ENCODE measurements at places on chromosomes 1 and 21.

DNA sequence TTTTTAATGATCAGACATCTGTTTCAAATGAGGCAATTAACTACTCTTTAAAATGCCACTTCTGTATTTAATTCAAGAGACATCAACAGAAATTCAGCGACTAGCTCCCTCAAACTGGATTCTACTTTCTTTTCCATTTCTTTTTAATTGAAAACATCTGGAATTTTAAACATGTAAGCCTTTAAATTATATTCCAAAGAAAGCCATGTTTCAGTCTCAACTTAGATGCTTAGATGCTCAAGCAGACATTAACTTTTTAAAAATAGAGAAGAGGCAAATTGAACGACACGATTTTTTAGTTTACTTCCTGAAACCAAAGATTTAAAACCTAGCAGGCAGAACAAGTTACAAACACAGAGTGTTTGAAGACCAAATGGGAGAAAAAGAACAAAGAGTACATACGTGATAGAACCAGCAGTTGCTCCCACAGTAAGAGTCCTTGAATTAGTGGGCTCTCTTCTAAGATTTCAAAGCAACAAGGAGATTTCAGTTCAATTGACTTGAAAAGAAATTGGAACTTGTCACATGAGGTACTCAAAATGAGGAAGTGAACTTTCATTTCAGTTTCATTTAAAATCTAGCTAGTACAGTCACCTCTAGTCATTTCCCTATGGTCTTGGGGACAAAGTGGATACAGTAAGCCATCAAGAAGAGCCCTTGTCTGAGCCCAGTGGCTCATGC, at the start of gene CTSS:
Gene CTSS, minus strand, starts transcription at position 483 of the 681 bp plus-strand sequence. CDS start 1,015 bp downstream, outside the sequence.
- no peak for DNase-seq

DNA sequence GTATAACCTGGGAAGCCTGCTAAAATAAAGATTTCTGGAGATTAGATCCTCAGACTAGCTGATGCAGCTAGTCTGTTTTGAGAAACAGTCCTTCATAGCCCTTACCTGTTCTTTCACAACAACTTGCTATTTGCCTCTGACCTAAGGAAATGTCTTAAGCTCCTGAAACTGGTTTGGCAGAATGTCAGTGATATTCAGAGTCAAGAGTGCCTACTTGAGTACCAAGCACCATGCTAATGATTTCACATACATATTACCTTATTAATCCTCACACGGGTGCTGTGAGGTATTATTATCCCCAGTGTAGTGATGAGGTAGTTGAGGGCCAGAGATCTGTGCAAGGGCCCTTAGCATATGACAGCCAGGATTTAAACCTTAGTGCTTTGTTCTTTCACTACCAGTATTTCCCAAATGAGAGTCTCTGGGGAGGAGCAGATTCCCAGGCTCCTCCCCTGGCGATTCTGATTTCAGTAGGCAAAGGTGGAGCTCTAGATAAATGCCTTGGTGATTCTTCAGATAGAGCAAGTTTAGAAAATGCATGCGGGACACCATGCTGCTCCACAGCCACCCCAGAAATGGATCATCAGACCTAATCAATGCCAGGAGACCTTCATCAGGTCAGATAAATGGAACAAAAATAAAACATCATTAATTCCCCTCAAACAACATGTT, 47.4 kb upstream of the WNT2B start:
- no peak for DNase-seq

- DNase-seq: no peak
Measured at GRCh38 chr1:53669621-53670191, 69.3 kb downstream of the GLIS1 start.

DNA sequence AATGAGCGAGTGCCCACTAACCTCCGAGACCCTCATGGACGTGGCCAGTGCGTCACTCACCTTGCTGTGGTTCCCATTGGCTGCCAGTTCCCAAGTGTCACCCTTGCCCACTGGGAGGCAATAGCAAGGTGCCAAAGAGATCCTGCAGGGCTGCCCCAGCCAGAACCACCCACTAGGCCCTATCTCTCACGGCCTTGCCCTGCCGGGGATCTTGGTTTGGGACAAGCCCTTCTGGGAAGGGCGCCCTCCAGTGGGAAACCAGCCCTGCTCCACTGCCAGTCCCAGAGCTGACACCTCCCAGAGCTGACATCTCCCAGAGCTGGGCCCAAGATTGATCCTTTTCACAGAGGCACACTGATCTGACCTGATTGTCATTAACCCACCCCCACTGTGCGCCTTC, 2.1 kb upstream of the SELENON start:
- no peak for DNase-seq

DNA sequence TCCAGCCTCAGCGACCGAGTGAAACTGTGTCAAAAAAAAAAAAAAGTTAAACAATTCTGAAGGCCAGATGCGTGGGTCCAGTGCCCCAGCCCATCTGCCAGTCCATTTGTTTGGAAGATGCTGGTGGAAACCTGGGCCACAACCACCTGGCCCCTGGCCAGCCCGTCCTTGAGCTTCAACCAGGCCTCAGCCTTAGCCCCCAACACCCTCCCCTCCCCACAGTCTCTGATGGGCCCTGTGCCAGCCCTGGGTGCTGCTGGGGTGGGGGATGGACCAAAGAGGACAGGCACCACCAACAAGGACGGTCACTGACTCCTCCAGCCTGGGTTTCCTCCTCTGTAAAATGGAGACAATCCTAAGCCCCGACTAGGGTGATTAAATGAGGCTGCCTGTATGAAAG, 19.6 kb upstream of the PLEKHG5 start:
- no peak for DNase-seq

GRCh38 chr1:226988334-226988666, 48.2 kb downstream of the COQ8A start:
- no peak for DNase-seq

- DNase-seq: no peak
Measured at GRCh38 chr1:54254055-54254454, 54.1 kb downstream of the MRPL37 start.

- DNase-seq: no peak
Measured at GRCh38 chr1:13505020-13505419, 8.8 kb downstream of the LRRC38 start.

GRCh38 chr21:42063571-42064521, 7.3 kb upstream of the UMODL1 start:
- peak; percentile 53 for DNase-seq

- DNase-seq: no peak
Measured at GRCh38 chr1:206792939-206793607, 20.8 kb upstream of the IL10 start.

DNA sequence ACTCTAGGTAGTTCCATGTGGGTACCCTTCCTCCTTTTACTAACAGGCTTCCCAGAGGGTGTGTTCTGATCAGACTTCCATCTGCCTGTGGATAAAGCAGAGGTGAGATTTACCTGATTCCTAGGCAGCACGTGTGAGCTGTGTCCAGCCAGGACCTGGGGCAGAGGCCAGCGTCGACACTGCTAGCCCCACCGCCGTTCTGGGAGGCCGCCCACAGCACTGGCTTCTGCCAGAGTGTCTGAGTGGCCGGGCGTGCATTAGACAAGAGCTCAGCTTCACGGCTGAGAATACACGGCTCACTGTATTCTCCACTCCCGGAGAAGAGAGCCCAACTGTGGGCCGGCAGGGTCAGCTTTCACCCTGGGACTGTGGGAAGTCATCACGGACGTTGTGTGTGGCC, 82.5 kb downstream of the PRDM16 start:
- DNase-seq: no peak

DNA sequence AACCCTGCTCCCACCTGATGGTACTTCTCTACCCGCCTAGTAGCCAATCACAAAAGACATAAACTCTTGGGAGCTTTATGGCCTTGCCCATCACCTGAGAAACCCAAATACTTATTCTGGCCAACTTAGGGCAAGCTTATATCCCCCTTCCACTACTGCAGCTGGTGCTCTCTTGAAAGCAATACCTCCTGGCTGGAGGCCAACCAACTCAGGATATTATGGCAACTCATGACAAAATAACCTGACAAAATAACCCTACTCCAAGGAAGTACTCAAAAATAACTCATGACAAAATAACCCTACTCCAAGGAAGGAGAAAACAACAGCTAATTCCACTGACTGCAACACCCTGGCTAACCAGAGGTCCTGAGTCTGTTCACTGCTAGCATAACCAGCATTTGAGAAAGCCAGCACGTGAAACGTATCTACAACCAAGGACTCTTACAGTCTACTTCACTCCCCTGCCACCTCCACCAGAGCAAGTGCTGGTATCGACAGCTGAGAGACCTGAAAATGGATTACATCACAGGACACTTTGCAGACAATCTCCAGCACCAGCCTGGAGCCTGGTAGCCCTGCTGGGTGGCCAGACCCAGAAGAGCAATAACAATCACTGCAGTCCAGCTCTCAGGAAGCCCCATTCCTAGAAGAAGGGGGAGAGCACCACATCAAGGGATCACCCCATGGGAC, 179.9 kb downstream of the COL24A1 start:
- DNase-seq: no peak

GRCh38 chr1:8902765-8903164, 24.3 kb upstream of the ENO1 start:
- DNase-seq: no peak

DNA sequence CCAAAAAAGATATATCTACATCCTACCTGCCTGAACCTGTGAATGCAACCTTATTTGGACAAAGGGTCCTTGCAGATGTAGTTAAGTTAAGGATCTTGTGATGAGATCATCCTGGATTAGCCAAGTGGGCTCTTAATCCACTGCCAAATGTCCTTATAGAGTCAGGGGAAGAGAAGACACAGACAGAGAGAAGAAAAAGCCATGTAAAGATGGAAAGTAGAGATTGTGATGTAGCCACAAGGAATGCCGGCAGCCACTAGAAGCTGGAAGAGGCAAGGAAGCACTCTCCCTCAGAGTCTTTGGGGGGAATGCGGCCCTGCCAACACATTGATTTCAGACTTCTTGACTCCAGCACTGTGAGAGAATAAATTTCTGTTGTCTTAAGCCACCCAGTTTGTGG, 16.2 kb downstream of the HSD11B1 start:
- no peak for DNase-seq

GRCh38 chr1:174534789-174535188, 87.0 kb downstream of the GPR52 start:
- no peak for DNase-seq

- peak; percentile 41 for DNase-seq
Measured at GRCh38 chr1:233294913-233295236, 650 bp downstream of the PCNX2 start.

DNA sequence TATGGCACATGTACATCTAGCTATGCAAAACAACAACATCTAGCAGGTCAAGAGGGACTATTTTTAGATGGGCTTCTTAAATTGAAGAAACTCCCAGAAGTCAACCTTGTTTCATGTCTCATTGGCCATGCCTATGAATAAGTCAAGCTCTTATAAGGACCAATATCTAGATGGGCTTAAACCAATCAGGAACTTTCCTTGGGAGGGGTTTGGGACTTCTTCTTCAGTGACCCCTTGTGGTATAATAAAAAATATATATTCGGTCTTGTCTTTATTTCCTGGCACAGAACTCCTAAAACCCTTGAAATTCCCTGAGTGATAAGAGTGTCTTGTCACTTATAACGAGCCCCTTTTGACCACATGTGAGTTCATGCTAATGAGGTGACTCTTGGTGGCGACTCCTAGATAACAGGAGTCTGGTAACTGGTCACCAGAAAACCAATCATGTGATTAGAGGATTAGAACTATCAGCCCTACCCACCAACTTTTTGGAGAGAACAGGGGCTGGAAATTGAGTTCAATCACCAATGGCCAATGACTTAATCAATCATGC, 218.3 kb downstream of the HHIPL2 start:
- DNase-seq: no peak

DNA sequence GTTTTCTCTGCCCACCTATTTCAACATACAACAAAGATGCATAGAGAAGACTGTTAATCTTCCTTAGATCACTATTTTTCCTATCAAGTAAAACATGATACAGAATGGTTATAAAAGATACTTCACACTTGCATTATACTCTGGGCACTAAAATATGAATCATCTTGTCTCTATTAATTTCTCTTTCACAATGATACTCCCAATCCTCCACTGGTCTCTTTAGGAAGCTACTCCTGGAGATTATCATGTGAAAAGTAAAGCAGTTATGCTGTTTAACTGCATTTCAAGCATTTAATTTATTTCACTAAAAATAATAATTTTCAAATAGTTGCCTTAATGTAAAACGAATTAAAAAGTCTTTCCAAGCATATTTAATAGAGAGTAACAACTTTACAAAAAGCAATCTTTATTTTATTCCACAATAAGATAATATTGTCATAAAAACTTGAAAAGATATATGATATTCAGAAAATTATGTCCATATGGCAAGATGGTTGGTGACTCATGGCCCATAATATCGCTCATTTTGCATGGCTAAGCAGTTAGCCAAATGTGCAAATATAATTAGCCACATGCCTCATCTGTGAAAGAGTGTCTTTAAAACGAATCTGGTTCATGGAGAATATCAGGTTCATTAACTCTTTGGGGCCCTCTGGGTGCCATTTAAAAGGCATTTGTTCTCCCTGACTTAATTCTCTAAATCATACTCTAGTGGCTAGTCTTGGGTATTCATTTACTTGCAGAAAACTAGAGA, 1569.0 kb upstream of the B3GALT2 start:
- no peak for DNase-seq

- no peak for DNase-seq
Measured at GRCh38 chr1:156152628-156153027, 757 bp upstream of the SEMA4A start.

DNA sequence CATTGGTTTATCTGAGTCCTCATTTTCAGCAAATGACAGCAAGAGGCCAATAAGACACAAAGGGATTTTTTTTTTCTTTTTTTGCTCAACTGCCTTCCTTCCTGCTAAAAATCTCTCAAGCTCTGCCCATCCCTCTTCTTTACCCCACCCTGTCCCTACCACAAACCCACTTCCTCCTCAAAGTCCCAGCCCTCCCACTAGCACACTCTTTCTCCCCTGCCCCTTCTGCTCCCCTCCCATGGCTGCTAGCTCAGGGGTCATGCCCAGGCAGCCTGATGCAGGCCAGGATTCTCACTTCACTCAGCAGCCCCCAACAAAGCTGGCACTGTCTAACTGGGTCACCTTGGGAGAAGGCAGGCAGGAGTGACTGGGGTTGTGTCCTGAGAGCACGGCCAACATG, 28.8 kb upstream of the PPP2R5A start:
- DNase-seq: peak; percentile 25

GRCh38 chr1:56202186-56202585, 377.2 kb downstream of the PLPP3 start:
- DNase-seq: no peak

GRCh38 chr1:222310836-222311235, 237.1 kb downstream of the HHIPL2 start:
- no peak for DNase-seq

DNA sequence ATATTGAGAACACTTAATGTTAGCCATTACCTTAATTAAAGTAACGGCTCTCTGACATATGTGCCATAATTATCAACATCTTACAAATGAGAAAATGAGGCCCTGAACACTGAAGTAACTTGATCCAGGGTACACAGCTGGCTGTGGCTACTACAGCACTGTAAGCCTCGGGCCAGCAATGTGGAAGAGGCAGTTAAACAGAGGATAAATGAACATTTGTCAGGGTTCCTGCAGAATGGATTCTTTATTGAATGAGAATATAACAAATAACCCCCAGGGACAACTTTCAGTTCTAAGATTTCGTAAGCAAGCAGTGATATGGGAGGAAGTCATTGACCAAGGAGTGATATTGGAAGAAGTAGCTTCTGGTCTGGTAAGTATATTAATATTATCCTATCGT, 70.5 kb upstream of the SCYL3 start:
- DNase-seq: no peak

Data from activated gamma-delta T cell treated with Interleukin-2 at 50 U/mL for 16 hours (primary cell).